ENCODE measurements at places on chromosomes 6 and 20. TPM values are rescaled to one million over a fixed set of nuclear protein-coding genes. Genes with fewer than 3 reads are reported as not detected.

- ATAC-seq: no peak
Measured at GRCh38 chr6:16228709-16229665, 9.4 kb upstream of the GMPR start.

Gene COX4I2
- 0.96 TPM for total RNA-seq

DNA sequence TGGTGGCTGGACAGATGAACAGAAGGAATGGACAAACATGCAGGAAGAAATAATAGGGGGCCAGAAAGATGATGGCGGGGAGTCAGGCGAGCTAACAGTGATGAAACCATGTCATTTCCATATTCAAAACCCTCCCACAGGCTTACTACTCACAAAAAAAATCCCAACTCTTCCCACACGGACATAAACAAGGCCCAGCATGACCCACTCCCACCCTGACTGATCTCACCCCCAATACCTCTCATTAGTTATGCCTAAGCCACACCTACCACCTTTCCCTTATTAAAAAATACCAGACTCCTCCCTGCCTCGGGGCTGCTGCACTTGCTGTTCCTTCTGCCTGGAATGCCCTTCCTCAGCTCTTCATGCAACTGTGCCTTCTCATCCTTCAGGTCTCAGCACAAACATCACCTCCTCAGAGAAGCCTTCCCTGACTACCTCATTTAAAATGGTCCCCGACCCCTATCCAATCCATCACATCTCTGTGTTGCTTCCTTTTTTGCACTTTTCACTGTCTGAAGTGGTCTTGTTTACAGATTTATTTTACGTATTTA is 145.8 kb downstream of the PREX1 start:
- ATAC-seq: no peak

- ATAC-seq: no peak
Measured at GRCh38 chr20:36744243-36744642, 1.6 kb downstream of the NDRG3 start.

DNA sequence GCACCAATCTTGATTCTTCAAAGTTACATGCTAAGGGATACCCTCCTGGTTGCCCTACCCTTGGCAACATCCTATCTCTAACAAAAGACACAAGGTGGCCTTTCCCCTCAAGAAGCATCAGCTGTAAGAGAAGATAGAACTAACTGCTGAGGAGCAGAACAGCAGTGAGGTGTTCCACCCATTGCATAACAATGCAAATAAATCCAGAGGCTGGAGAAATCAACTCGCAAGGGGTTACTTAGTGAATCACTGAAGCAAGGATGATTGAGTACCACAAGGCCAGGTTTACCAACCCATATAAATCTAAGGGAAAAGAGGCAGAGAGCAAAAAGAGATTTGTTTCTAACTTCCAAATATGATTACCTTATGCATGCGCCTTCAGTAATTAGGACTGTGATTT is 36.7 kb downstream of the F13A1 start:
- ATAC-seq: no peak

DNA sequence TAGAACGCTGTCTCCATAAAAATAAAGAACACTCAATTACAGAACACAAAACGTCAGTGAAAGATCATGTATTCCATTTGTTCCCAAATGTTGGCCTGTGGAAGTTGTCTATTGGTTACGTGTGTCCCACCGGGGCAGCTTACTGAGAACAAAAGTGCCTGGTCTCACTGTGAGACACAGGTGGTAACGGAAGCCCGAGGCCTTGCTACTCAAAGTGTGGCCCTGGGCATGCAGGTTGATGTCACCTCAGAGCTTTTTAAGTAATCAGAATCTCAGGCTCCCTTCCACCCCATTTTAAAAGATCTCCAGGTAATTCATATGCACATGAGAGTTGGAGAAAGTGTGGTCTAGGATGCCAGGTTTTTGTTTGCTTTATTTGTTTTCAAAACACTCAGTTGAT is 422.5 kb upstream of the OPRM1 start:
- no peak for ATAC-seq

Gene KAT14
- 6.8 TPM for total RNA-seq

DNA sequence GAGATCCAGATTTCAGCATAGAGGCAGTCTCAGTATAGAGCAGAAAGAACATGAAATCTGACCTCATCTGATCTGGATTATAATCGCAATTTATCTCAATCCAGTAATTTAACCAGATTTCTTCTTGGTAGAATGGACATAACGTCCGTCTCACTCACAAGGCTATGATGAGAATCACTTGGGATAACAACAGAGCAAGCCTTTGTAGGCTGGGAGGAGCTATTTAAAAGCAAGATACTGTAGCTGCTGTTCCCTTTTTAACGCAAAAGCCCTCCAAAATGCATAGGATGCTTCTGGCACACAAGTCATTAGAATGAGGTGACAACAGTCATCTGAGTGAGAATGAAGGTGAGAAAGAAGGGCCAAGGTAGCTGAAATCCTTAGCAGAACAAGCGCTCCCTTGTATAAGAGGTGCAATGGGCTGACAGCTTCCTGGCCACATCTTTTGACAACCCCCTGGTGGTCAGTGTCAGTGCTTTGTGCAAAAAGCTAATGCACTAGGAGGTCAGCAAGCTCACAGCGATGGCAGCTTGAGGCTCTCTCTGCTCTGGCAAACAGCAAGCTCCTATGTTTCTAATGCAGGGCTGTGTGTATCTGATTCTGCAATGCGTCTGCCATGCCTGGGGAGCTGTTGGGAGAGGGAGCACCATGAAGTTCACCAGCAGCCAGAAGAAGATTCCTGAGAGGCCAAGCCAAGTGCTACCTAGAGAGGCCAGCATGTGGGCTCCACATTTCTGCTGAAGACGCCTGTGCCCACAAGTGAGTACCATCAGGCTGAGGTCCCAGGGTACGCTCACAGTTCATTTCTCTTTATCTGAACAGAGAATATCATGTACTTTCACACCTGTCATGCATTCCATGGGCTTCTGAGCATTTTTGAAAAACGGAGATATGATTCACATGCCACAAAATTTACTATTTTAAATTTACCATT is 16.2 kb downstream of the METTL24 start:
- no peak for ATAC-seq

Gene LHFPL5
- not detected for total RNA-seq

- no peak for ATAC-seq
Measured at GRCh38 chr6:36890112-36890663, 4.4 kb downstream of the C6orf89 start.

- no peak for ATAC-seq
Measured at GRCh38 chr6:90485635-90486277, 101.1 kb downstream of the MAP3K7 start.

DNA sequence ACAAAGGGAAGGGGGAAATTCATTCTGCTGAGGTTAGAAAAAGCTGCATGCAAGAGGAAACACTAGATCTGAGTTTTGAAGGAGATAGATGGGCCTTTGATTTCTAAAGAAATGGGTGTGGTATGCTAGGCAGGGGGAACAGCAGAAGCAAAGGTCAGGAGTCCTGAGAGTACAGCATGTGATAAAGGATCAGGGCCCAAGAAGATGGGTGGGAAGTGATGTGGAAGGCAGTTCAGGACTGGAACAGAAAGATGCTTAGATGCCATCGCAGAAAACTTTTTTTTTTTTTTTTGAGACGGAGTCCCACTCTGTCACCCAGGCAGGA is 126.2 kb downstream of the ALDH8A1 start:
- ATAC-seq: no peak

- no peak for ATAC-seq
Measured at GRCh38 chr6:47248446-47248845, 61.3 kb downstream of the TNFRSF21 start.

All from esophagus mucosa (tissue), 1 donor.